ENCODE measurements at places on chromosomes 11 and 22. TPM values are rescaled to one million over a fixed set of nuclear protein-coding genes. Genes with fewer than 3 reads are reported as not detected.

DNA sequence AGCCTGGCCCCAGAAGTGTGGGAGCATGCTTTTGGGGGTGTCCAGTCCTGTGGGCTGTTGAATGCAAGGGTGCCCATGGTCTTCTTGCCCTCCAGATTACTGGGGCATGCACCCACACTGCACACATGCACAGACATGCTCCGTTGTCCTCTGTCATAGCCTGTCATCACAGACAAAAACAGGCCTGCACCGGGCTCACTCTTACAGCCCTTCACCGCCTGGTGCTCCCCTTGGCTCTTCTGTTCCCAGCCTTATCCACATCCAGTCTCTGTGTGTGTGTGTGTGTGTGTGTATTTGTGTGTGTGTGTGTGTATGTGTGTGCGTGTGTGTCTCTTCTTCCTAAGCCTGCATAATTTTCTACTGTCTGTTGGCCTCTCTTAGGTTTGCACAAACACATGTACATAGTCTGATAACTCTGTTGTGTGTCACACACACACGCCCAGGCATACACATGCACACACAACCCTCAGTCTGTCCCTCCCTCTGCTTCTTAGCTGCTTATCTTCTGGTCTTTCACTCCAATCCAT is 23.4 kb upstream of the NECTIN1 start:
- H3K4me3 ChIP-seq = no peak overlapping the region
- no peaks in the 10 kb centered on the region for H3K4me1 ChIP-seq
- H3K36me3 ChIP-seq = no peaks in the 10 kb centered on the region
- H3K27me3 ChIP-seq = peaks cover 48% of the 10 kb centered on the region
- DNase-seq = no peak

- no peak for DNase-seq
- no peak overlapping the region for H3K27ac ChIP-seq
- peaks cover 9% of the 10 kb centered on the region for H3K27me3 ChIP-seq
- H3K36me3 ChIP-seq = no peaks in the 10 kb centered on the region
Observed at GRCh38 chr22:40029189-40029890, 34.6 kb downstream of the FAM83F start.

Gene ROBO4
- 0.83 TPM for total RNA-seq

Gene PPP6R3
- total RNA-seq = 67.4 TPM

Gene ABCC8
- not detected for total RNA-seq
